Activated CD4-positive, CD25-positive, alpha-beta regulatory T cell (primary cell): ENCODE measurements at places on chromosomes 4 and X.

DNA sequence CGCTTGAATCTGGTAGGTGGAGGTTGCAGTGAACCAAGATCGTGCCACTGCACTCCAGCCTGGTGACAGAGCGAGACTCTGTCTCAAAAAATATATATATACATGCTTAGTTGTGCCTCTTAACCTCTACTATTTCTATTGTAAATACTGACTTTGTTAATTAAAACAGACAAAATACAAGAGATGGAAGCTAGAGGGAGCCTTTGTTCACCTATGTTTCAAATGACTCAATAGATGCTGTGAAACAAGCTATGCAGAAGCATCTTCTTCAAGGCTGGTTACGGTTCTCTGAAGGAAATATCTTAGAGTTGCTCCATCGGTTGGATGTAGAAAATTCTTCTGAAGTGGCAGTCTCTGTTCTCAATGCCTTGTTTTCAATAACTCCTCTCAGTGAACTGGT, 6.2 kb downstream of the NCAPG start:
- no peak for DNase-seq

DNA sequence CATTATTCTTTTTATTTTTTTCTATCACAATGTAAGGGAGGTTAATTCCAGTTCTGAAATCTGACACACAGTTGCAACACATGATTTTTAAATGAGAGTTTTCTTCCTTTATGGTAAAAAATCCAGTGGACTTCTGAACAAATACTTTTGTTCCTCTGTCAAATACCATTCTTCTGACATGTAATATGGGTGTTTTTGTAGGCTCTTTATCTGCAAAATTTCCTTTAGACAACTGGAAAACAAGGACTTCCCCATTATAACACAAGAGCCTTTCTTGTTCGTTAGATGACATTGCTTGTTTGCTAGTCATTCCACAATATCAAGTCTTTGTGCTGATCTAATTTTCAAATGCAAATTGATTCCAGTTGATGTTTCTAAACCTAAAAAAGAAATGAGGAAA, 7.7 kb downstream of the FANCB start:
- no peak for DNase-seq

GRCh38 chr4:17097362-17097761, 198.9 kb upstream of the LDB2 start:
- no peak for DNase-seq

DNA sequence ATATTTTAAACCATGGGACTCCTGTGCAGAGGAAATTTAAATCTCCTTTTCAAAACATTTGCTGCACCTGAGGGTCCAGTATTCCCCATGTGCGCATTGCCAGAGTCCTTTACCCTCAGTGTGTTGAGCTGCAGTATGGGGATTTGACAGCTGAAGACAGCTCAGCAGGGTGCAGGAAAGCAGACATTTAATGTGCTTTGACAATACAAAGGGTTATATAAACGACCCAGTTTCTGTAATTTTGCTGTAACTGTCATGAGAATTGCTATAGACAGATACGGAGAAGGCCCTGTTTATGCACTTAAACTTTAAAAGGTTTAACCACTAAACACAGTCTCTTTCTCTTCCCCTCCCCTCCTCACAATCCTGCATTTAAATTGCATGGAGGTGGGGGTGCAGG, 393.4 kb downstream of the MID1IP1 start:
- DNase-seq = no peak

GRCh38 chr4:80026100-80026499, 46.9 kb downstream of the ANTXR2 start:
- DNase-seq = no peak

DNA sequence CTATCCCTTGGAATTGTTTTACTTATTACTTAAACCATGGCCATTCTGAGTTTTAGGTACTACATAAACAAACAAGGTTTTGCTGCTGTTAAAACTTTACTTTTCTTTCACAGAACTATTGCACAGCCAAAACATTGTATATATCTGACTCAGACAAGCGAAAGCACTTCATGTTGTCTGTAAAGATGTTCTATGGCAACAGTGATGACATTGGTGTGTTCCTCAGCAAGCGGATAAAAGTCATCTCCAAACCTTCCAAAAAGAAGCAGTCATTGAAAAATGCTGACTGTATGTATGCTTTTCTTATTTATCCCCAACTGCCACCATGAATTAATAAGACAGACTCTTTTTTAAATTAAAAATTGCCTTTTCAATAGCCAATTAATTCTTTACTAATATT, 69.8 kb downstream of the CCKAR start:
- DNase-seq = no peak

DNA sequence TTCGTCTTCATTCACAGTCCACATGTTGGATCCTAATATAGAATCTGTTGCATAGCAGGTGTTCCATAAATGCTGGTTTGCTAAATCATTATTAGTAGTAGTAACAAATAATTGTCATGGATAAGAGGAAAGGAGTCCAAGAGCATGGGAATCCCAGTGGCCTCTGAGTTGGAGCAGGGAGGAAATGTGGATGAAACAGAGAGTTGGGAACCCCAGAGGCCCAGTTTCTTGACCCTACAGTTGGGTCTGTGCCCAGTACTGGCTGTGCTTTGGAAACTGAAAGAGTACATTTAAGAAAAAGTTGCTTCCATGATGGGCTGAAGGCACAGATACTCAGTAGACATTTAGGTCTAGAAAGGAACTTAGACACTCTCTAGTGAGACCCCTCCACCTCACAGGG, 149.4 kb upstream of the PSAPL1 start:
- DNase-seq = no peak

DNA sequence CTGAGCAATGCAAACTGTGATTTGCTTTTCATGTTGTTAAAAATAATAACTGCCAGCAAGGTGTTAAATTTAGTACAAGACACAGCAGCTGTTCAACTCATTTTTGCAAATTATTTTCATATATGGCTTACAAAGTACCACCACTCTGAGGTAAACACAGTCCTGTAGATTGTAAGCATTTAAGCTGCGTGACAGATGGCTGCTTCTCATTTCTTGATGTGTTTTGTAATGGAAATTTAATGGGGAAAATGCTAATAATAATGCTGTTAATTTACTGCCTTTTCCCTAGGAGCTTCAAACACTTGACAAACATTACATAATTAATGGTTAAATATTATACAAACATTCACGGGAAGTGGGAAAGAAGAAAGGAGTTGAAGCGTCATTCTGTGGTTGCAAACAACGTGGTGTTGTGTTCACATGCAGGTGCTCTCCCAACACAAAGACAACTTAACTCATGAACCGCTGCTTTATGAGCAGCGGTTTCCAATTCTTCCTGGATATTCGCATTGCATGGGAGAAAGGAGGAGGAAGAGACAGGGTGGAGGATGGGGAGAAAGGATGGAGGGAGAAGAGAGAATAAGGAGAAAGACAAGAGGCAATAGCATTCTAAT, 236.8 kb upstream of the VCX start:
- no peak for DNase-seq

- DNase-seq = no peak
These were observed 94.9 kb upstream of the TBC1D9 start for GRCh38 chr4:140851032-140851636.

DNA sequence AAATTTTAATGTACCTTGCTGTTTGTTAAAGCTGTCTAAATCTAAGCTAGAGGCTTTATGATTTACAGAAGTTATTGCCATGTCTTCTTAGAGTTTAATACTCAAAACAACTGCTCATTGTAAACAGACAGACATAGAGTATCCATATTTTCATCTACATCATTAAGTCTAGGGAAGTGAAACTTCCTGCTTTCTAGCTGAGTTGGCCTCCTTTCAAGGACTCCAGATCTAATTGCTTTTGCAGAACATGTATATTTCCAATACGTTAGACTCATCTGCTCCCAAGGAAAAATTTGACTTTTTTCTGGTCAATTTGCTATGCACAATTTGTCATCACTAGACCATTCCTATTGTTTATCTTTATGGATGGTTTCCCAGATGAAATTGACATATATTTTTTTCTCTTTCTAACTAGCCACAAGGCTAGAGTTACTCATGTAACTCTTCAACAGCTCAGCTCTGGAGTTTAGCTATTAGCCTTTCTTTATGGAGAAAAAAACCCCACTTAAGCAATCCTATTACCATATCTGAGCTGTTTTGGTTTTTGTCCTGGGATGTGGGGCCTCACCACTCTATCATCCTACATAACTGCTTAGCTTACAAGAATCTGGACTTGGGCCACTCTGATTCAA, 122.9 kb downstream of the PPA2 start:
- DNase-seq = no peak

DNA sequence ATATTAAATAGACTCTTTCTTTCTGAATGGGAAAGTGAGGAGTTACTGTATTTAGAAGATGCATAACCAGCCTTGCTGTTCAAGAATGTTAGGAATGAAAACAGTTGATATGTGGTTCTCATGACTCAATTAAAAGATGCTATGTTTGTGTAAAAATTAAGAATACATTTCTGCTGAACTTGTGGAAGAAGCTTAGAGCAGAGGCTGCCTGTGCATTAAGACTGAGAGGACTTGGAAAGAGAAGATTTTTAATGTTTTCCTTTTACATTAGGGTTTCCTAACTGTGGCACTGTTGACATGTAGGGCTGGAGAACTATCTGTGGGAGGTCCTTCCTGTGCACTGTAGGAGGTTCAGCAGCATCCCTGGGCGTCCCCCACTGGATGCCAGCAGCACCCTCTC, 137.7 kb downstream of the GPR143 start:
- no peak for DNase-seq

GRCh38 chrX:16661495-16661894, 11.5 kb downstream of the S100G start:
- no peak for DNase-seq

DNA sequence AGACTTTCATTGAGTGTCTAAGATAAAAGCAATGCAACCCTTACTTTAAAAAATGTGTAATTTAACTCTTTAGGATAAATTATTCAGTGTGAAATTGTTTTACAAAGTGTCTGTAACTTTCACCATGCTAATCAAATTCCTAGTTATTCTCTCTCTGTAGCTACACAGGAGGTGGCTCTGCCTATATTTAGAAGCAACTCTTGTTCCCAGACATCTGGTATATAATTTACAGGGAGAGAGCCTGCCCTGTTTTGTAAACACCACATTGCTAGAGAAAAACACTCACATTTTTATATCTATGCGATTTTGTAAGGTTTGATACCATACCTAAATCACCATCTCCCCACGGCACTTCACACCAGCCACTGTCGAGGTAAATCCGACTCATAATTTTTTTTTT, 35.5 kb upstream of the SPATA4 start:
- no peak for DNase-seq

DNA sequence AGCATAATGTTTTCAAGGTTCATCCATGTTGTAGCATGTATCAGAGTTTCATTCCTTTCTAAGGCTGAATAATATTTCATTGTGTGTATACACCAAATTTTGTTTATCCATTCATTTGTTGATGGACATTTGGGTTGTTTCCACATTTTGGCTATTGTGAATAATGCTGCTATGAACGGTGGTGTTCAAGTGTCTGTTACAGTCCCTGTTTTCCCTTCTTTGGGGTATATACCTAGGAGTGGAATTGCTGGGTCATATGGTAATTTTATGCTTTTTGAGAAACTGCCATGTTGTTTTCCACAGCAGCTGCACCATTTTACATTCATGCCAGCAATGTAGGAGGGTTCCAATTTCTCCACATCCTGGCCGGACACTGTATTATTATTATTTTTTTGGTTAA, 3.4 kb upstream of the USP9X start:
- DNase-seq = no peak

DNA sequence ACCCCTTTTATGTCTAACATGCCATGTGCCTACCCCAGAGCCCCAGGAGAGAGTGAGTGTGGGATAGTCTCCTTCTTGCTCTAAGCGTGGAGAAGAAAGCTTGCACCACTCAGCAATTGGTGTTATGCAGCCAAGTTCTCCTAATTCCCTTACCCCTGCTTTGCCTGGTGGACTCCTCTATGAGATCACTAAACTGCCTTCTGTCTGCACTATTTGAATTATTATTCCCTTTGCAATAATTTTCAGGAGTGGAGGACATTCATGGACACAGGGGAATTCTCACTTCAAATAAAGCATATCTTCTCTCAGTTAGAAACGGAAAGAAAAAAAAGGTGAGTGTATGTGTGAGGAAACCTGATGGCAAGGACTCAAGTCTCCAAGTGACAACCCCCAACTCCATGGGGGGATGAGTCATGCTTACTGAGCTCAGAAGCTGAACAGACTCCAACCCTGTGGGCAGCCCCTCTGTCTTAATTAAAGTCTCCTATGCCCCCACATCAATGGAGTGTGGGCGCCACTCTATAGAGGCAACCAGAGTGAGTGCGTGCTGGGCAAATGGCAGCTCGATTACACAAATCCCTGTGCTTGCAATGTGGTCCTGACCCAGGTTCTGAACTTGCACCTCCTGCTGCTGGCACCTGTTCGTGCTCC, 381.9 kb downstream of the RAB28 start:
- no peak for DNase-seq

DNA sequence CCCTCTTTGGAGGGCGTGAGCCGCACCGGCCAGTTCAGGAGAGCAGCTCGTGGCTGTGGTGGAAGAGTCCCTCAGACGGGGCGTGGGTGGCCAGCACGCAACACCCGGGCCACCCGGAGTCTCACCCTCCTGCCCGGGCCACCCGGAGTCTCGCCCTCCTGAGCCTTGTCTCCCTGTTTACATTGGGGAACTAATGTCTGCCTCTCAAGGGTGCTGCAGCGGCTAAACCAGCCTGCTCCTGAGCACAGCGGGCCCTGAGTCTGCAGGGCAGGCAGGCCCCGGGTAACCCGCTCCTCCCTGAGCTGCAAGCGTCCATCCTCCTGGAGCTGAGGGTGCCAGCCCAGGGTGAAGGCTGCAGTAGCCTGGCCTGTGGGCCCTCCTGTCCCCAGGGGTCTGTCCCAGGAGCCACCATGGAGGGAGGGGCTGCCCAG, 3.0 kb downstream of the PDE6B start:
- DNase-seq = no peak

- no peak for DNase-seq
These were observed 493.5 kb downstream of the IL15 start for GRCh38 chr4:142129931-142130330.

- no peak for DNase-seq
These were observed 35.5 kb upstream of the LAMP2 start for GRCh38 chrX:120504569-120504968.

DNA sequence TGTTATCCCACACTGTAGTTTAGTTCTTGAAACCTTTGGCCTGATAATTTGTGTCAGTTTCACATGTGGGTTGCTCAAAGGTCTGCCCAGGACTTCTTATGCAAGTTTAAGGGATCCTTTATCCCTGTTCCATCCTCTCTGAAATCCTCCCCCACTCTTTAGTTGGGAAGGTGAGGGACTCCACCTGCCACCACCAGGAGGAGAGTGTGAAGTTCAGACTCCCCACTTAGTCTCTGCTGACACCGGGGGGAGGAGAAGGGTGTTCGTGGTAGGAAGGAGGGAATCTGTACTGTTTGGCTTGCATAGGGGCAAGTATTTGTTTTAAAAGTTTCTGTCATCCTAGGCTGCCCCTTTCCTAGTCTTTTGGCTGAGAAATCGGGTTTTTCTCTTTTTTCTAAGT, 211.8 kb downstream of the PPP4R3C start:
- no peak for DNase-seq

DNA sequence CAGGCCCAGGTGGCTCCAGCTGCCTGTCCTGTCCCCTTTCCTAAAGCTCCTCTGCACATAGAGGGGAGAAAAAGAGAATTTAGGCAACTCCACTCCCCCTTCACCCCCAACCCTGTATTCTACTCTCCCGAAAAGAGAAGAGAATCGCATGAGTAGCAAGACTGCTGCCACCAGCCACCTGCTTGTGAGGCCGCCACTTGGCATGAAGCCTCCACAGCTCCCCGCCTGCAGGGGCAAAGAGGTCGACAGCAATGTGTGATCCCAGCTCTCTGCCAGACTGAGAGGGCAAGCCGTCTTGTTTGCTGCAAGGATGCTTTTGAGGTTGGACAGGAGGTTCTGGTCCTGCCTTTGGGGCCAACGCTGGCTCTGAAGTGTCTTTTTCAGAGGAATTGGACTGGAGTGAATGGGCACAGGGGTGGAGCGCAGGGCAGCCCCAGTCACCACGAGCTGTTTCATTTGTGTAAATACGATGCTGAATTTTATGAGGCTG, 77.1 kb downstream of the STARD8 start:
- DNase-seq = no peak
